ENCODE measurements at places on chromosomes 2 and 18. TPM values are rescaled to one million over a fixed set of nuclear protein-coding genes. Genes with fewer than 3 reads are reported as not detected.

Gene STON1
- total RNA-seq = 6.7 TPM

DNA sequence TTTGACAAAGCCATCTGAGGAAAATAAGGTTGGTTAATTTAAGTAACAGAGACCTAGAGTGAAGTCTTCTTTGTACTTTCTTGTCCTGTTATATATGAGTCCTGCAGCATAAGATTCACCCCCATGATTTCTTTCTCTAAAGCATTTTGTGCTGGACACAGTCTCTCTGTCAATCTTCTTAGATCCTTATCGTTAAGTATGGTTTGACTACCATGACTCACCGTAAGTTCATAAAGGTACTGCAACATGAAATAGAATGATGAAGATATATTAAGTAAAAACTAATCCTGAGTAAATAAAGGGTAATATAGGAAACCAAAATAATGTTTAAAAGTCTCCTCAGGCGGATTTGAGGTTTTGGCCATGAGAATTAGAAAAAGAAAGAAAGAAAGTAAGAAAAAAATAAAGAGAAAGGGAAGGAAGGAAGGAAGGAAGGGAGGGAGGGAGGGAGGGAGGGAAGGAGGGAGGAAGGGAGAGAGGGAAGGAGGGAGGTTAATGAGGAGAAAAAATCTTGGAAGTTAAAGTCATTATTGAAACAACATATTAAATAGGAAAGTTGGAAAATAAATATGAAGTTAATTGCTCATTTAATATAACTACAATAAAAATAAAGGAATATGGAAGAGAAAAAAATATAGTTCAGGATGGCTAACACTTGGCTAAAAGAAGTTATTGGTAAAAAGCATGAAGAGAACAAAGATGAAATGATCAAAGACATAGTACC, 980.3 kb upstream of the CDH2 start:
- no peak for DNase-seq

GRCh38 chr18:36813824-36814223, 15.0 kb downstream of the TPGS2 start:
- DNase-seq = no peak

GRCh38 chr2:120722246-120722567, 13.5 kb upstream of the GLI2 start:
- no peak for DNase-seq

Data from cardiac septum (tissue), 1 donor.